Osteoblast (primary cell): ENCODE measurements at places on chromosomes 13 and 19. TPM values are rescaled to one million over a fixed set of nuclear protein-coding genes. Genes with fewer than 3 reads are reported as not detected.

DNA sequence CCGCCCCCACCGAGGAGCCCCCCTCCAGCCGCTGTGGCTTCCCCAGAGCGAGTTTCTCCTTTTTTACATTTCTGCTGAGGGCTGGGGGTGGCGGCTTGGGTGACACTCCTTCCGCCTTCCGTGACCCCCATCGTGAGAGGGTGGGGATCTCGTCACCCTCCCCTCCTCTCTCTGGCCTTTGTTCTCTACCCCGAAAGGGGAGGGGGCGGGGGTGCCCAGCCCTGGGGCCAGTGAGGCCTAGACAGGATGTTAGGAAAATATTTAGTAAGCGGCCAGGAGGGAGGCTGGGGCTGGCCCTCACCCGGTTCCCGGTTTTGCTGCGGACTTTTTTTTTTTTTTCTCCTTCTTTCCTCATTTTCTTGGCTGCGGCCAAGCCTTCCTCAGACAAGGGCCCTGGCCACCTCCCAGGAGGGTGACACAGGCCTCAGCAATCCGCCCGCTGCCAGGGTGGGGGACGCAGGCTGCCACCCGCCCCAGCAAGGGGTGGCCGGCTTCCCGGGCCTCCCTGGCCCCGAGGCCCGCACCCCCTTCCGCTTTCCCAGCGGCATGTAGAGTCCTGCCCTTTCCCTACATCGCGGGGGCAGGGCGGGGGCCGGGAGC is 3.9 kb downstream of the MIDN start:
- peak overlapping the region; percentile 78 for H3K27ac ChIP-seq
- H3K36me3 ChIP-seq, result peaks cover 45% of the 10 kb centered on the region
- peaks cover 32% of the 10 kb centered on the region for H3K4me1 ChIP-seq
- peak overlapping the region; percentile 80 for H3K4me3 ChIP-seq

EBI3 gene
- total RNA-seq, result not detected in 2 replicates

CAMSAP3 gene
- not detected in 2 replicates for total RNA-seq

GRCh38 chr13:48476686-48477085 is 56.2 kb downstream of the RCBTB2 start:
- no peak overlapping the region for H3K4me3 ChIP-seq
- no peaks in the 10 kb centered on the region for H3K4me1 ChIP-seq
- DNase-seq, result no peak
- no peaks in the 10 kb centered on the region for H3K27me3 ChIP-seq
- H3K36me3 ChIP-seq, result peaks cover 10% of the 10 kb centered on the region

- H3K27ac ChIP-seq, result no peak overlapping the region
- H3K4me3 ChIP-seq, result no peak overlapping the region
- H3K27me3 ChIP-seq, result no peaks in the 10 kb centered on the region
- DNase-seq, result no peak
- H3K4me1 ChIP-seq, result no peaks in the 10 kb centered on the region
Observed at GRCh38 chr13:37944081-37944868, 74.7 kb upstream of the TRPC4 start.

ZNF296 gene
- under 0.01 TPM in 1 of 2 replicates, not detected in the other for total RNA-seq

GRCh38 chr13:77360032-77360685 is 33.3 kb upstream of the MYCBP2 start:
- no peak for DNase-seq
- no peaks in the 10 kb centered on the region for H3K36me3 ChIP-seq
- H3K4me3 ChIP-seq, result no peak overlapping the region
- peaks cover 5% of the 10 kb centered on the region for H3K27me3 ChIP-seq
- H3K27ac ChIP-seq, result no peak overlapping the region
- H3K4me1 ChIP-seq, result peaks cover 3% of the 10 kb centered on the region

GRCh38 chr19:29379257-29380021 is 146.4 kb upstream of the VSTM2B start:
- DNase-seq, result no peak
- no peak overlapping the region for H3K27ac ChIP-seq
- no peak overlapping the region for H3K4me3 ChIP-seq
- no peaks in the 10 kb centered on the region for H3K4me1 ChIP-seq
- H3K36me3 ChIP-seq, result no peaks in the 10 kb centered on the region
- H3K27me3 ChIP-seq, result no peaks in the 10 kb centered on the region

ZNF729 gene
- not detected in 2 replicates for total RNA-seq

- no peak overlapping the region for H3K27ac ChIP-seq
- H3K4me1 ChIP-seq, result peaks cover 8% of the 10 kb centered on the region
- H3K36me3 ChIP-seq, result peaks cover 16% of the 10 kb centered on the region
- H3K27me3 ChIP-seq, result no peaks in the 10 kb centered on the region
Observed at GRCh38 chr19:52170304-52170703, 1.1 kb downstream of the ZNF836 start.

PTH2 gene
- total RNA-seq, result not detected in 2 replicates

- DNase-seq, result no peak
- H3K27ac ChIP-seq, result no peak overlapping the region
- no peak overlapping the region for H3K4me3 ChIP-seq
- H3K27me3 ChIP-seq, result no peaks in the 10 kb centered on the region
- no peaks in the 10 kb centered on the region for H3K36me3 ChIP-seq
Observed at GRCh38 chr19:35079826-35080225, 35.8 kb upstream of the FXYD3 start.

GRCh38 chr13:89790696-89791095 is 1556.8 kb upstream of the MIR17HG start:
- H3K4me1 ChIP-seq, result no peaks in the 10 kb centered on the region
- H3K27me3 ChIP-seq, result no peaks in the 10 kb centered on the region
- DNase-seq, result no peak

F2RL3 gene
- total RNA-seq, result under 0.01 TPM in 2 replicates

DNA sequence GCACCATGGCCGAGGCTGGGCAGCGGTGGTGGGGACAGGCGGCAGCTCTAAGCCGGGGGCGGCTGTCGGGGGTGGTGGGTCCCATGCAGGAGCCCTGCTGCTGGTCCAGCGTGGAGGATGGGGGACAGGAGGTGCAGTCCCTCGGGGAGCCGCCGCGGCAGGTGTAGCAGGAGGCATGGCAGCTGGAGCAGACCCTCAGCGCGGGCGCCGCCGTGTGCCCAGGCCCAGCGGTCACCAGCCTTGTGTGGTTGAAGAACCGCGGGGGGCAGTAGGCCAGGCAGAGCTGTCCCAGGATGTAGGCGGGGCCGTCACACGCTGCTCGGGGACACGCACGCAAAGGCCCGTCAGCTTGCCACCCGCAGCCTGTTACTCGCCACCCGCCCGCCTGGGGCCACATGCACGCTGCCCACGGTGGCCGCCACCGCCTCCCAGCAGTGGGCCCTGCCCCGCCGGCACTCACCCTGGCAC is 2.9 kb upstream of the C19orf25 start:
- H3K4me1 ChIP-seq, result peaks cover 8% of the 10 kb centered on the region
- H3K27me3 ChIP-seq, result no peaks in the 10 kb centered on the region
- peaks cover 4% of the 10 kb centered on the region for H3K36me3 ChIP-seq

GRCh38 chr13:19089315-19089714 is 92.3 kb downstream of the TUBA3C start:
- DNase-seq, result no peak
- H3K36me3 ChIP-seq, result no peaks in the 10 kb centered on the region
- H3K4me3 ChIP-seq, result no peak overlapping the region
- H3K27ac ChIP-seq, result no peak overlapping the region

PCDH17 gene
- total RNA-seq, result under 0.01 and 0.59 TPM in 2 replicates

DNA sequence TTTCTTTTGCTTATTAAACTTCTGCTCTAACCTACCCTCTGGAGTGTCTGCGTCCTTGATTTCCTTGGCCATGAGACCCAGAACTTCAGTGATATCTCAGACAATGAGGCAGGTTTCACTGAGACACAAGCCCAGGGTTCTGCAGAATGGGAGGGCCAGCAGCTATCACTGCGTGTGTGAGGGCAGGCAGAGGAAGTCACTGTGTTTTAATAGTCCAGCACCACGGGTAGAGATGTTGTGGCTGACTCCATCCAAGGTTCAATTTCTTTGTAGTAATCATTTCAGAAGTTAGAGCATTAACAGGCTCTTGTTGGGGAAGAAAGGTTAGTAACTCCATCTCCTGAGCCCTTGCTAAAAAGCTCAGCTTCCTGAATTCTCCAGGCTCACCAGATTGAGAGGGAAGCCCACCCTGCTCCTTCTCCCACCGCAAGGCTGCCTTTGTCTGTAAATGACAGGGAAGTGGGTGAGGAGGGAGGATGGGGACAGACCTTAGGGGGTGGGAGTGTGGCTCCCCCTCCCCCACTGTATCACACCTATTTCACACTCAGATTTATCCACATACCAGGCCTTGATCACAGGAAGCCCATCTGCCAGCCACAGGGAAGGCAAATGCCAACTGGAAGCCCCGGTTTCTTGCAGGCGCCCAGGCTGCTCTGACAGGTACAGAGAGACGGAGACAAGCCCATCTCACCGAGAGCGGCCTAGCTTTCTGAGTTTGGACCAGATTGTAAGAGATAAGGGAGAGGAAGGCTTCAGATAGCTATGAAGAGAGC is 2.1 kb downstream of the C19orf12 start:
- H3K27me3 ChIP-seq, result no peaks in the 10 kb centered on the region
- DNase-seq, result no peak

GRCh38 chr13:77323858-77324257 is 3.0 kb downstream of the MYCBP2 start:
- no peak for DNase-seq
- H3K4me3 ChIP-seq, result no peak overlapping the region
- H3K27ac ChIP-seq, result no peak overlapping the region
- no peaks in the 10 kb centered on the region for H3K27me3 ChIP-seq
- H3K4me1 ChIP-seq, result peaks cover 14% of the 10 kb centered on the region

ZNF772 gene
- total RNA-seq, result 19.2 and 22.1 TPM in 2 replicates

CGB3 gene
- total RNA-seq, result not detected in 2 replicates

DNA sequence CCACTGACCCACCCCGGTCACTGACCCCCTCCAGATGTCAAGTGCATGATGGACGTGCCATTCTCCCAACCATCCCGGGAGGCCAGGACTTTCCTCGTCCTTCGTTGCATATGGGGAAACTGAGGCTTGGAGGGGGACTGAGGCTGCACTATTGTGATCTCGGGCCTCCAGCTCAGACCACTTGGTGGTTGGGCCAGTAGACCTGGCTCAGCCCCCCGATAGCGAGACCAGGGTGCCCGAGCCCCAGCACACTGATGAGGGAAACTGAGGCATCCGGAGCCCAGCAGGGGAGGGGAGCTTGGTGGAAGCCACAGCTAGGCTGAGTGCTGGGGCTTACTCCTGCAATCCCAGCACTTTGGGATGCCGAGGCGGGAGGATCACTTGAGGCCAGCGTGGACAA is 10.4 kb downstream of the EFNA2 start:
- DNase-seq, result no peak
- H3K4me1 ChIP-seq, result no peaks in the 10 kb centered on the region
- H3K4me3 ChIP-seq, result no peak overlapping the region
- H3K27ac ChIP-seq, result no peak overlapping the region
- peaks cover 5% of the 10 kb centered on the region for H3K27me3 ChIP-seq

DNA sequence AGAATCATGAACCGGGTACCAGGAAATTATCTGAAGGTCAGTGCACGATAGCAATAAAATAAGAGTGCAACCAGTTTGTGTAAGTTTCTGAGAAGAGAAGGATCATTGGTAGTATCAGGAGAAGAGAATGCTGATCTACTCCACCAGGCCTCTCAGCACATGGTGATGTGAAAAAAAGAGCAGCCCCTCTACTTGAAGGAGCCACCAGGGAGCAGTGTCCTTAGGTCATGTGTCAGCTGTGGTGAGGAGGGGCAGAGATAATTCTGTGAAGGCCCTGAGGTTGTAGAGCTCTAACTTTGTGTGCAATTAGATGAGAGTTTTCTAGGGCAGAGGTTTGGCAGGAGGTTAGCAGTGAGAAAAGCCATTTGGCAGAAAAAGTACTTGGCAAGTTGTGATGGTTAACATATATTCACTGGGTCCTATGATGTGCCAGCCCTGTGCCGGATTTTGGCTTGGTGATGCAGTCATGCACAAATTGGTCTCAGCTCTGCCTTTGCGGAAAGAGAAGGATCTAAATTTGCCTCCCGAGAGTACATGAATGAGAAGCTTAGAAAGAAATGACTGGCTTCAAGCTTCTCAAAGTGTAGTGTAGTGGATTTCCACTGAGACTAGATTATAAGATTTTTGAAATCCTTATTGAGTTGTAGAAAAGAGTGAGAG is 19.2 kb upstream of the ZC3H13 start:
- H3K4me3 ChIP-seq, result no peak overlapping the region
- no peaks in the 10 kb centered on the region for H3K4me1 ChIP-seq
- no peaks in the 10 kb centered on the region for H3K27me3 ChIP-seq

RETN gene
- not detected in 2 replicates for total RNA-seq

PRR22 gene
- 0.29 and 0.36 TPM in 2 replicates for total RNA-seq

PCDH20 gene
- total RNA-seq, result not detected in 2 replicates

DNA sequence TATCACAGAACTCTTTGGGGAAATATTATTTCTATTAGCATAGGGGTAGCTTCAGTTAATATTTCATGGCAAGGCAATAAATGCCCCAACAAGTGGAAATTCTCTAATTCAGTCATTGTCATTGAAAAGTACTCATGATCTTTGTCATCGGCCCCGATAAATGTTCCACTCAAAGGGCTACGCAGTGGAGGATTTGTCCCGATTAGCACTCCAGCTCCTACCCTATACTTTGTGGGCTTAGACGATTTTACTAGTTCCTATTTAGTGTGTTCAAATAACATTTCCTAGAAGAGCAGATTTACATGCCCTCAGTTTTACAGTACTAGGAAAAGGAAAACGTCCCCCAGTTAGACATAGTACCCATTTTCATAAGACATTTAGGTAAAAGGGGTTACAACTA is 38.0 kb upstream of the ATP12A start:
- H3K27me3 ChIP-seq, result no peaks in the 10 kb centered on the region
- H3K4me1 ChIP-seq, result no peaks in the 10 kb centered on the region
- no peak for DNase-seq

DNA sequence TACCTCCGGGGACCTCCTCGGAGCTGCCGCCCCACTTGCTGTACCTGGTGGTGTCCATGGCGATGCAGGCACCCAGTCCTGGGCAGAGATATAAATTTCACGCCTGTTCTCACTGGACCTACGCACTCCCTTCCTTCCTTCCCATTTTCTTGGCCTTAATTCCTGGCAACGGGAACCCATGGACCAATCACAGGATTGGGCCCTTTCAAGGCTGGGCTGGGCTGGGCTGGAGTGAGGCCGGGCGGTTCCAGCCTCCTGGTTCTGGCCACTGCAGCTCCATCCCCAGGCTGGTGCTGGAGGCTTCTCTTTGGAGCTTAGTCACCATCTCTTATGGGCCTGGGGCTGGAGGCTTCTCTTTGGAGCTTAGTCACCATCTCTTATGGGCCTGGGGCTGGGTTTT is at the start of gene CLEC4G:
TSS of gene CLEC4G (minus strand) at position 66 of the 400 bp plus-strand sequence. CDS start at position 58, 8 bp downstream.
- H3K4me3 ChIP-seq, result no peak within 1 kb of the TSS
- H3K27ac ChIP-seq, result no peak within 1 kb of the TSS
- no peaks in the 10 kb centered on the region for H3K36me3 ChIP-seq
- peaks cover 30% of the 10 kb centered on the region for H3K27me3 ChIP-seq
